PC-9 (cell line): ENCODE measurements at places on chromosomes 7 and 10. TPM values are rescaled to one million over a fixed set of nuclear protein-coding genes. Genes with fewer than 3 reads are reported as not detected.

EXOC6 gene
- total RNA-seq, result 9.3 and 12.5 TPM in 2 replicates

DNA sequence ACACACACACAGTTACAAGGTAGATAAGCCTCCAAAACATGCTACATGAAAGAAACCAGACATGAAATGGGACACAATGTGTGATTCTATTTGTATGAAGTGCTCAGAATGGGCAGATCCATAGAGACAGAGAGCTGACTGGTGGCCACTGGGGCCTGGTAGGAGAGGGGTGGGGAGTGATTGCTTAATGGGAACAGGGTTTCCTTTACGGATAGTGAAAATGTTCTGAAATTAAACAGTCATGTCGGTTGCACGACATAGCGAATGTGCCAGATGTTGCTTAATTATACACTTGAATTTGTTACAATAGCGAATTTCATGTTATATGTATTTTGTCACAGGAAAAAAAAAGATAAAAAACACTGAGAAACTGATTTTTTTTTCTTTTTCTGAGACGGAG lies 122.3 kb downstream of the SPDYE5 start:
- DNase-seq, result no peak
- no peak overlapping the region for H3K4me3 ChIP-seq
- H3K27ac ChIP-seq, result no peak overlapping the region
- H3K4me1 ChIP-seq, result peaks cover 27% of the 10 kb centered on the region
- H3K27me3 ChIP-seq, result no peaks in the 10 kb centered on the region

DNA sequence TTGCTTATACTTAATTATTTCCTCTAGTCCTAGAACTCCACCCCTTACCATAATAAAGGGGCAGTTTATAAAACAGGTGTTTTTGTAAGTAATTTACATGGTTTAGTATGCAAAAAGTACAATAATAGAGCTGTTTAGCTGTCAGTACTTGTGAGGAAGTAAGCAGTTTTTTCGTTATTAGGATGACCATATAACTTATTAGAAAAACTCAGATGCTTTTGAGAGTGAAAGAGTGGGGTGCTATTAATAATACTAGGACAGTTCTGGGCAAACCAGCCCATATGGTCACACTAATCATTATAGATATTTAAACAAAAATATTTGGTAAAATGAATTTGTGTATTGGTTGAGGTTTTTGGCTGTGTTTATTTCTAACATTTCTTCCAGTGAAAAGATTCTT lies 201.9 kb upstream of the KAT6B start:
- no peak overlapping the region for H3K27ac ChIP-seq
- H3K4me1 ChIP-seq, result no peaks in the 10 kb centered on the region
- no peak overlapping the region for H3K4me3 ChIP-seq

- DNase-seq, result no peak
- peak overlapping the region; percentile 99 for H3K27ac ChIP-seq
- H3K4me1 ChIP-seq, result peaks cover 54% of the 10 kb centered on the region
Measured at GRCh38 chr7:138072726-138073125, 3.5 kb upstream of the AKR1D1 start.

- peak overlapping the region; percentile 11 for H3K27ac ChIP-seq
- H3K27me3 ChIP-seq, result no peaks in the 10 kb centered on the region
- H3K4me3 ChIP-seq, result no peak overlapping the region
- DNase-seq, result peak; percentile 86
Measured at GRCh38 chr7:44415047-44415446, 75.4 kb downstream of the NUDCD3 start.

- no peaks in the 10 kb centered on the region for H3K27me3 ChIP-seq
- no peaks in the 10 kb centered on the region for H3K36me3 ChIP-seq
- DNase-seq, result no peak
Measured at GRCh38 chr10:4742217-4742616, 83.8 kb upstream of the AKR1E2 start.
